ENCODE measurements at places on chromosomes 3 and 15.

DNA sequence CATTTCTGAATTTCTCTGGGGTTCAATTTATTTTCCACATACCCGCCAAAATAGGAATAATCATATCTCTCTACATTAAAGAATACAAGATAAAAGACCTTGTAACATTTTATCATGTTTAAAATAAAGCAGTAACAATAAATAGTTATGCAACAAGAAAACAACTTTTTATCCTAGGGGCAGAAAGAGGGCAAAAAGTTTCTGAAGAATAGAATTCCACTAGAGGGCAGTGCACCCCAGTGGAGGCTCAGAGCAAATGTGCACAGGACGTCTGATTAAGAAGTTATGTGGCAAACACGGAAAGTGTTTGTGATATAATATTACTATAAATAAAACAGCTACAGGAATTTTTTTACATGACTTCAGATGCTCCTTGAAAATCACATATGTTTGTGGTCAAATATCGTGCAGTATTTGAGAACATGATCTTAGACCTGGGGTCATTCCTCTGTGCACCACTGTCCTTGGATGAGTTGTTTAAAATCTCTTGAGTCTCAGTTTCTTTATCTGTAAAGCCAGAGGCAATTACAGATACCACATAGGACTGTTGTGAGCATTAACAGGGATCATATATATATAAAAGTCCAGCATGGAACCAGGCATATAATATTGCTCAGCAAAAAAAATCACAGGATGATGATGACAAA is 13.2 kb upstream of the PIK3R4 start:
- DNase-seq = peak; percentile 65

- DNase-seq = no peak
Observed at GRCh38 chr15:70789213-70789612, 25.9 kb upstream of the UACA start.

DNA sequence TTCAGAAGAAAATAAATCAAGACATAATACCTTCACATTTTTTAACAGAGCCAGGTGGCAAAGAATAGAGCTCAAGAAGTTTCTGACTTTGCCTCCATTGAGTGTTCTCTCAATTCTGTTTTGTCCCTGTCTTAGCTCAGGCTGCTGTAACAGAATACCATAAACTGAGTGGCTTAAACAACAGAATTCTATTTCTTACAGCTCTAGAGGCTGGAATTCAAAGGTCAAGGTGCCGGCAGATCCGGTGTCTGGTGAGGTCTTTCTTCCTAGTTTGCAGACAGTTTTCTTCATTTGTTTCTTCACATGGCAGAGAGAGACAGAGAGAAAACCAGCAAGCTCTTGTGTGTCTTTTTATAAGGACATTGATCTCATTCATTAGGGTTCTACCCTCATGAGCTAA is 25.6 kb downstream of the IQCH start:
- no peak for DNase-seq

DNA sequence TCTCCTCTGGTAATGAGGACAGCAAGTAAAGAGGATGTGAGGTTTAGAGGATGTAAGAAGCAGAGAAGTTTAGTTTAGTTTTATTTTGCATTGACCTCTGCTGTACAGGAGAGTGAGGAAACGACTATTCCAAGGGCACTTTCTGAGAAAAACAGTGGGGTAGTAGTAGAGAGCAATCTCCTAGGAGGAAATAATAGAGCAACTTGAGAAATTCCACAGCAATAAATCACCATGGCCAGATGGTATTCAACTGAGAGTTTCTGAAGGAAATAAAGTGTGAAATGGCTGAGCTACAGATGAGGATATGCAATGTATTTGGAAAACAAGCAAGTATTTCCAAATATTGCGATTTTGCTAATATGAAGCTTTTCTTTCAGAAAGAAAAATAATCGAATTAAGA is 118.9 kb downstream of the DPH6 start:
- DNase-seq = peak; percentile 81

DNA sequence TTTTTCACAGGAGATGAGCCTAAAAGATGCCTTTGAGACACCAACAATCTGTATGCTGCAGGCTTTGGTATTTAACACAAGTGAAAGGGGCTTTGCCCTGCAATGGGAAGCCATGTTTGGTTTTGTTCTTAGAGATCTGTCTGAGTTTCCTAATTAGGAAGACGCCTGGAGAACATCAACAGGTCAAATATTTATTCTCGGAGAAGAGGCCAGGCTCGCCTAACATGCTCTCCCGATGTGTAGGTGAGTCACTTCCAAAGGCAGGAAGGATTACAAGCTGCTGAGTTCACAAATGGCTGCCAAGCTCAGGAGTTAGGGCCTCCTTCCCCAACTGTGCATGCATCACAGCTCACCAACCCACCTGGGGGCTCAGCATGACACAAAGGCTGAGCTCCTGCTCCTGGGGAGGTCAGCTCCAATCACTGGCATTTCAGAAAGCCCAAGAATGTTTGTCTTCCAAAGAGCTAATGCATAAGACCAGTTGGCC is 119.5 kb upstream of the PRICKLE2 start:
- DNase-seq = peak; percentile 97

GRCh38 chr3:185363662-185364203 is 797 bp downstream of the MAP3K13 start:
- no peak for DNase-seq

- DNase-seq = no peak
Observed at GRCh38 chr3:12638105-12638504, 25.8 kb downstream of the RAF1 start.

DNA sequence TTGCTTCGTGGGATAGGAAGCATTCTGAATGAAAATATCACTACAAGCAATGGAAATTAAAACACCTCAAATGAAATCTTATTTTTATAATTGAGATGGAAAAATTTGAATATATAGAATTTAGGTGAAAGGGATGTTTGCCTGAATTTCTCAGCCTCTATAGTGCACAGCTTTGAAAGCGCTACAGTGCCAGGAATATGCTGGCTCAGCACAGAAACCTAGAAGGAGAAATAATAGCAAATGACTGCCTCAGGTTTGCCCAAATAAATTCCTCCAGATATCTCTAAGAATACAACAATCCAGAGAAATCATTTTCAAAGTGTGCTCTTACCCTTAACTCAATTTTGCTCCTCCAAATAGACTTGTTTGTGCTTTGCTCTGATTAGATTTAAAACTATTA is 141.1 kb upstream of the ZNF385D start:
- no peak for DNase-seq

DNA sequence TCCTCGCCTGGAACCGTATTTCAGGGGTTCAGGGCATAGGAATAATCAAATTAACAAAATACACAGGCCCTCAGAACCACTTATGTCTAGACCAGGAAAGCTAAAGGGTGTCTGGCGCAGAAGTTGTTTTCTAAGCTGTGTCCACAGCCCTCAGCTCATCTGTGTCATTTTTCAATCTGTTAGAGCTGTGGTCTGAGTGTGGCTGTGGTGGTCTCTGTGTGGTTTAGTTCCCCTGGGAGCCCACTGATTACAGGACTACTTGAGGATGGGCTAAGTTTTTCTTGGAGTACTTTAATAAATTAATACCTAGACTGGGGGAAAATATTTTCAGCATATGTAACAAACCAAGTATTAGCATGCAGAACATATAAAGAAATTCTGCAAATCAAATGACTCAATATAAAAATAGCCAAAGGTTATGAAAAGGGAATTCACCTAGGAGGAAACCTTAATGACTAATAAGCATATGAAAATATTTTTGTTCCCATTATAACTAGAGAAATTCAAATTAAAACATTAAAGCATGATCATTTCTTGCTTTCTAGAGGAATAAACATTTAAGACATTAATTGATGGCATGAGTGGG is 186.3 kb downstream of the SATB1 start:
- DNase-seq = no peak

GRCh38 chr3:101143012-101143411 is 149.8 kb upstream of the ABI3BP start:
- no peak for DNase-seq

DNA sequence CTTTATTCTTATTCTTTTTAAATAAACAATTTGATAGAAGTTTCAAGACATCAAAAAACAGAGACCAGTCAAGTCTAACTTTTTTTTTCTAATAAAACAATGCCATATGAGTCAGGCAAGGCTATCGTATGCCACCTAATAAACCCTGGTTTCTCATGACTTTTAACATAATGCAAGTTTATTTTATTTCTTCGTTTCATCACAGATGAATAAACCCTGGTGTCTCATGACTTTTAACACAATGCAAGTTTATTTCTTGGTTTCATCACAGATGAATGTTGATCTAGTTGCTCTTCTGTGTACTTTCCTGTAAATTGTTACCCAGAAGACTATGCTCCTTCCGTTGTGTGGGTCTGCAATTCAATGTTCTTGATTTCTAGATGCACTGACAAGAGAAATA is 905.4 kb downstream of the ROBO2 start:
- DNase-seq = no peak

- DNase-seq = peak; percentile 50
Observed at GRCh38 chr3:9248522-9249271, 749 bp downstream of the SRGAP3 start.

- peak; percentile 10 for DNase-seq
Observed at GRCh38 chr15:47460795-47461573, 256.3 kb upstream of the SEMA6D start.

GRCh38 chr3:183572935-183573334 is 17.4 kb upstream of the KLHL6 start:
- DNase-seq = no peak

- DNase-seq = peak; percentile 96
Observed at GRCh38 chr3:142853270-142854168, 35.4 kb downstream of the PCOLCE2 start.

DNA sequence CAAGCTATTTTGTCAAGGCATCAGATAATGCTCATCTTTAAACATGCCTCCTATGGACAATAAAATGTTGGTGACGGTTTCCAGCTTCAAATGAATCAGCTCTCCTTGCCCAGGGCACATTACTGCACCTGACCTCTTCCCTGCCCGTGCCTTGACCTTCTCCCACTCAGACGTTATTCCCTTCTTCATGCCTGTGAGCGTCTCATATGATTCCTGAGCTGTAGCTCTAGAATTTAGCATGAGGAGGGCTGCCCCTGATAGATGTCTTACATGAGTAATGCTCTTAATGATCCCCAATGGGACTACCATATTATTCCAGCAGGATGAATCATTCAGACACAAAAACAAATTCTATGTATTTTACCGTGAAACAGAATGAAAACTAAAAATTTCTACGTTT is 762.7 kb downstream of the ROBO1 start:
- no peak for DNase-seq

DNA sequence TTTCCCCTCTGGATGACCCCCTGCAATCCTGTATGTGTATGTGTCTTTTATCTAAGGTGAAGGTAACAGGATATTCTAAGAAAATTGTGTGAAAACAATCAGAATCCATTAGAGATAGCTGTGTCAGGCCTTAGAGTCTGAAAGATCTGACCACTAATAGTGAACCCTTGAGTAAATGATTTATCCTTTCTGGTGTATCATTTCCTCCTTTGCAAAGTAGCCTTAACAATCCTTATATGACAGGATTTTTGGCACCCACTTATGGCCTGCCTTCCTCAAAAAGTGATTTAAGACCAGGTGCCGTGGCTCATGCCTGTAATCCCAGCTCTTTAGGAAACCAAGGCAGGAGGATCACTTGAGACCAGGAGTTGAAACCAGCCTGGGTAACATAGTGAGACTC is 110.2 kb downstream of the RBPMS2 start:
- DNase-seq = peak; percentile 81

GRCh38 chr15:70492240-70493177 is 270.8 kb downstream of the UACA start:
- peak; percentile 96 for DNase-seq

- DNase-seq = peak; percentile 62
Observed at GRCh38 chr3:24521420-24522145, 26.9 kb upstream of the THRB start.

DNA sequence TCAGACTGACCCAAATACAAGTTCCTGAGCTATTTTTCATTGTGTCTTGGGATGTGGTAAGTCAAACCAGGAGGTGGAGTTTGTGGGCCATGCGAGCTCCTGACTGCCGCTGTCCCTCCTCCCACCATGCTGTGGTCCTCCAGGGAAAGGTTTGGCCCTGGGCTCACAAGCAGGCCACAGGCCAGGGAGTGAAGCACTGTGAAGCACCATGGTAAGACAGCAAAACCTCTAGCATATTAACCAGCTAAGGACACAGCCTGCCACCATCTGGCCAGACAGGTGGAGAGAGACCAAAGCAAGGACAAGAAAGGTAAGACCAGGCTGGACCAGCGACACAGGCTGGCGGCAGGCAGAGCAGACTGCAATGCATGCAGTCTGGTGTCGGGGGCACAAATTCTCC is 15.3 kb downstream of the RAB43 start:
- no peak for DNase-seq

DNA sequence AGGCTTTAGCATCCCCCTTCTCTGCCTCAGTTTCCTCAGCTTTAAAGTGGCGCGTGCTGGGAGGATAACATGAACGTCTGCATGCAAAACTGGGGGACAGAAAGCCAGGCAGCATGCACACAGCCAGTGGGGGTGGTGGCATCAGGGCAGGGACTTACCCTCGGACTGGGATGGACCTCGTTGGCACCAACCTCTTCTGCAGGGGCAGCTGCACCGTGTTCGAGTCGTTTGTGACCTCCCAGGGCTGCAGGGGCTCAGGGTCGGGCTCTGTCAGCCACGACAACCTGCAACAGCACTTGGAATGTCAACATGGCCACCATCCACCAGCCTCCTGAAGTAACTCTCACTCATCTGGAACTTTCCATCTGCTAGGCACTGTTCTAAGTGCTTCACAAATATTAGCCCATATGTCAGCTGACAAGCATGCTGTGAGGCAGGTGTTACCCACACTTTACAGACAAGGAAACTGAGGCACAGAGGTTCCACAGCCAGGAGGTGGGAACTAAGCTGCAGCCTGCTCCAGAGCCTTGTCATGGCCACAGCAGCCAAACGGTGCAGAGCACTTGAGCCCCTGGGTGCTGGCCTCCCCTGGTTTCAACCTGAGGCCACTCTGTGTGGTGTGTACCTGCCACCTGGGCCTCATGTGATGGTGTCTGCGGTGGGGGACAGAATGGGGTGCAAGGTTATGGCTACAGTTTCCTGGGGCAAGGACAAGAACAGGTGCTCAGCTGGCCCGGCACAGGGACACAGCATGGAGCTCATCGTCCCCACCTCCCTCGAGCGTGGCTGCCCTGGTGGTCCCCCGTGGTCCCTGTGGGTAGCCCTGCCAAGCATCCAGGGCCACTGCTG is 6.7 kb downstream of the C3orf22 start:
- no peak for DNase-seq

DNA sequence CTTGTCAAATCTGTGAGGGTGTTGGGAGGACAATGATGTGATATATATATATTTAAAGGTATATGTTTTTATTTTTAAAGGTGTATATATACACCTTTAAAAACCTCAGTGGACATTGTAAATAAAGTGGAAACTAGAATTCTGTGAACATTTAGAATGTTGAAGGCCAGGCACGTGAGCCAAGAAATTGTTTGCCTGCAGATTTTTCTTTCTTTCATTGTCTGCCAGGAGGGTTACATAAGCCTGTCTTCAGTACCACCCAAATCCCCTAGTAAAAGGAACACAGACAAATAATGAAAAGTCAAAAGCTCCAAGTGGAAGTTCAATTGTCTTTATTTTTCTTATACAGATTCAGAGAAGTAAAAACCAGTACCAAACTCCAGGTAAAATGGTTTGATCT is 42.4 kb downstream of the TM4SF4 start:
- DNase-seq = no peak

- DNase-seq = no peak
Observed at GRCh38 chr3:12436514-12437220, 47.6 kb upstream of the TSEN2 start.

GRCh38 chr3:47000922-47001730 is 21.7 kb downstream of the NBEAL2 start:
- no peak for DNase-seq

Measured in kidney tubule cell (primary cell).